ENCODE measurements at places on chromosomes 3 and 15.

DNA sequence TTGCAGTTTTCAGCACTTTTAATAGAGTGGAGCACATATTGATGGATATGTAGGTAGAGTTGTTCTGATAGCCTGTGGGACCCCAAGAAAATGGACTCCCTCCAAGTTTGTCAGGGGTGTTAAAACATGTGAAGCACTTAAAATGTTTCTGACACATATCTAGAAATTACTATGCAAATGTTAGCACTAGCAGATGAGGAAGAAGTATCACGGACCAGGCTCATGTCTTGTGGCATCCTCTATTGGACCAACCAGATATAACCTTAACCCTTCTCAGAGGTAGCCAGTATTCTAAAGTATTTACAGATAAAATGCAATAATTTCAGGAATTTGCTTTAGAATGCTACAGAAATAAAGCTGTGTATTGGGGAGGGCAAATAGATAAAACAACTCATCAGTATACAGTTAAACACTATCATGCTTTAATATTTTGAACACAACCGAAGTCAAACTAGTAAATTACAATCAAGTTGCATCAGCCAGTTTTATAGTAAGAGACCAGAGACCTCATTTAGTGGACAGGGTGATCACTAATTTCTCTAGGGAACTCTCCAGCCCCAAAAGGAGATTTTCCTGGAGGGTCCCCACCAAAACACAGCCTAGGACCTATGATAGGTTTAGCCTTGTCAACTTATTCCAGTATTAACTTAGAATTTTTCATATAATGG lies 57.2 kb upstream of the FBN1 start:
- no peak for DNase-seq

DNA sequence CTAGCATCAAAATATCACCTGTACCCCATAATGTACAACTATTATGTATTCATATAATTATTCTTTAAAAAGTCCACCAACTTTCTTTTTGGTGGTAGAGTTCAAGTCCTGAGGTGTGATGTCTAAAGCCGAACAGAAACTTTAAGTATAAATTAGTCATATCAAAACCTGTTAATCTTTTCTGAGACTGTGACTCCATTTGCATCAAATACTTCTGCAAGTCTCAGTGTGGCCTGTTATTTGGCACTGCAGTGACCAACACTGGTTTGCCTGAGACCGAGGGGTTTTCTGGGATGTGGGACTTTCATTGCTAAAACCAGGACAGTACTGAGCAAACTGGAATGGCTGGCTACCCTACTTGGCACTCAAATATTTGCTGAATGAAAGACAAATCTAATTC lies 7.3 kb downstream of the NGLY1 start:
- DNase-seq: no peak

DNA sequence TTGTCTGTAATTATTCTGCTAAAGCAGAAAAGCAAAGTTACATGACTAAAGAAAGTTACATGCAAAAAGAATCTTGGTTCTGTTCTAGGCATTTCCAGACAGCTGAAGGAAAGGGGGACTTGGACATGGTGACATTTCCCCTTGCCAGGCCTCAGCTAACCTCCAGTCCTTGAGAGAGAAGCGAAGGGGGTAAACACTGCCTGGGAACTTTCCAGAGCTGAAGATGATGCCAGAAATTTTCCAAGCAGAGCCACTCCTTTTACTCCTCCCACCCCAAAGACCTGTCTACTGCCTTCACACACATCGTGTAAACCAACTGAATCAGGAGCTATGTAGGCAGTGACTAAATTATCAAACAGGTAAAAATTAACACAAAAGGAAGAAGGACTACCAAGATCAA lies 5.4 kb downstream of the MEX3B start:
- no peak for DNase-seq

DNA sequence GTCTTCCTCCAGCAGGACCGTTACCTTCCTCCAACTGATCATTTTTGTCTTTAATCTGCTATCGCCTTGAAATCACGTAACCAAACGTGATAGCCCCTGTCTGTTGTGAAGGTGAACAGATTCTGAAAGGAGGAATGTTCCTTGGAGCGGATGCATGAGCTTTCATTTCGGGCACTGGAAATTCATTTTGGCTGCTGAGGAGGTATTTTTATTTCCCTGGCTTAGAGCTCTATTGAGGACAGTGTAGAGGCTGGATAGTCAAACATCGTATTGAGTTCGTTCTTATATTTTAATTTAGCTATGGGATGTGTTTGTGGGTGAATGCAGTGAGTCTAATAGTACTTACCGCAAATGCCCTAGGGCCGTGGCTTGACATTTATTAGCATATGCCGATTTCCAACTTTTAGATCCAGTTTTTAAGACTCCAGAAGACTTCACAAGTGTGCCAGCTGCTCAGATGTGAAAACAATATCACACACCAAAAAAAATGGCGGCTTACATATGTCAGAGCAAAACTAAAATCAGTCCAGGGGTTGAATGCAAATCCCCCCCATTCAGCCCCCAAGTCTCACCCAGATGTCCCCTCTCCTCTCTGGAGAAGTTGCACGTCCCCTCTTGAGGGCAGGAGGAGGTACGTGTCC lies 22.1 kb downstream of the CPN2 start:
- no peak for DNase-seq

Measured in NCI-H146 (cell line).